ENCODE measurements at places on chromosomes 11 and 22.

DNA sequence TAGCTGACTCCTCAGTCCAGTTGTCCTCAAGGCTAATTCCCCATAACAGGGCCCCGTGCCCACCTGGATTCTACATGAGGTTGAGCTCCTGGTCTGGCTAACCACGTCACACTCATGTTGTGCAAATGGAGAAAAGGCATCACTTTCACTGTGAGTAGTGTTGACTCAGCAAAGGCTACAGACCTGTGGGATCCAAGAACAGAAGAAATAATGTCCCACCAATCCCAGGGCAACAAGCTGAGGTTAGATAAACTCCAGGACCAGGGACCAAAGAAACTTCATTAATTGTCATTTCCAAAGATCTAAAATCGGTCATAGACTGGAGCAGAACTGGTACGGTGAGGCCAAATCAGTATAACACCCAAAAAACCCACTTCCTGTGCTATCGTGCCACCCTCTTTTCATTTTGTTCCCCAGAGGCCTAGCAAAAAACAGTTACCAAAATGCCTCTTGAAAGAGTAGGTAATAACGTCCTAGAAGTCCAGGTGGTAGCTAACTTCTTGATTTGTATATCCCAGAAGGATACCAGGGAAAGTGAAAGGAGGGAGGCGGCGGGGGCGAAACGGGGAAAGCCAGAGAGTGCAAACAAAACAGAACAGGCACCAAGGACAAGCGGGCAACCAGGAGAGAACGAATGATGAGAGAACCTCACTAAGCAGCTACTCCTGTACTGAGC lies 1.4 kb downstream of the PCSK7 start:
- peak overlapping the region; percentile 96 for H3K4me3 ChIP-seq
- no peaks in the 10 kb centered on the region for H3K27me3 ChIP-seq
- DNase-seq = peak; percentile 55
- peaks cover 39% of the 10 kb centered on the region for H3K4me1 ChIP-seq
- peaks cover 54% of the 10 kb centered on the region for H3K36me3 ChIP-seq

GRCh38 chr11:35243774-35244173 lies 104.8 kb downstream of the CD44 start:
- no peak for DNase-seq
- H3K27ac ChIP-seq = no peak overlapping the region

DNA sequence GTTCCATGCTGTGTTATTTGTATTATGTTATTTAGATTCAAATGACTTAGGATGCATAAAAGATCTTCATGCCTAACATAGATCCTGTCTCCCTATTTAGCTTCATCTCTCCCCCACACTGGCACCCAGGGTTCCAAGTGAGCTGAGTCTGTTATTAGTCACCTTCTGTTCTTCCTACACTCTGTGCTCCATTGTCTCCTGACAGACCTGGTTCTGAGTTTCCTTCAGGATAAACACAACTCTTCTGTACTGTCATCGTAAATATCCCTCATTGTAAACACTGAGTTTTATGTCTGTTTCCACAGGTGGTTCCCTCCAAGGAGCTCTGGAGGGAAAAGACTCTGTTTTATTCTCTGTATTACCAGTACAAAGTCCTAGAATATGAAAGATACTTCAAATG lies 8.7 kb downstream of the MMP26 start:
- no peak overlapping the region for H3K27ac ChIP-seq
- no peaks in the 10 kb centered on the region for H3K36me3 ChIP-seq
- no peak overlapping the region for H3K4me3 ChIP-seq
- no peak for DNase-seq

GRCh38 chr22:50138988-50139387 lies 31.5 kb upstream of the PANX2 start:
- DNase-seq = no peak
- no peak overlapping the region for H3K27ac ChIP-seq
- H3K4me1 ChIP-seq = no peaks in the 10 kb centered on the region
- H3K27me3 ChIP-seq = no peaks in the 10 kb centered on the region

DNA sequence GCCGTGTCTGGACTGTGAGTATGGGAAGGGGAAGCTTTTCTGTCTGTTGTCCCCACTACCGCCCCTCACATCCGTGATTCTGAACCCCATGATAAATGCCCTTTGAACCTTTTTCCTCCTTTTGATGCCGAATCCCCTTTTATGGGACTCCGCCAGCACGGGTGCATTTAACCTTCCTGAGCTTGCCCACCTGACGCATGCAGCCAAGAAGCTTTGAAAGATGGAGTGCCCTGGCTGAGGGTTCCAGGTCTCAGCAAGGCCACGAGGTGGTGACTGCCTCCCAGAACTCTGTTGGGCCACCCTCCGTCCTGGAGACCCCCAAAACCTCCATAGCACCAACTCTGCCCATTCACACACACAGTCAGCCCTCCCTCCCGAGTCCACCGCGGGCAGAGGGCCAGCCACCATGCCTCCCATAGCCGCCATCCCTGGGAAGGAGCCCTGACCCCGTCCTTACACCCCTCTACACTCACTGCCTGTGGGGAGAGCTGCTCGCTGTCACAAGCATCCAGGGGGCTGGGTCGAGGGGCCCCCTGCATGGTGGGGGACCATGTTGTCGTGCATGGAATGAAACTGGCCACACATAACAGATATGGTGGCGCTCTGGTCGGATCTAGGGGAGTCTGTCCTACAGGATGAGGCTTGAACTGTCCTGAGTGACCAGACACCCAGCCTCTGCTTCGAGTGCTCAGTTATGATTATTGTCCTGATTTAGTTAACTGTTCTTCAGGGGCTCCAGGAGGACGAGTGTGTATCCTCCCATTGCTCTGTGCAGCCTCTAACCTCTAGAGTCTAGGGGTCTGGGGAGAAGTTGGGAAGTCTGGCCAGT lies 822 bp upstream of the COMT start:
- peaks cover 22% of the 10 kb centered on the region for H3K4me1 ChIP-seq
- no peak for DNase-seq
- H3K4me3 ChIP-seq = peak overlapping the region; percentile 99
